ENCODE measurements at places on chromosomes 7 and 10.

GRCh38 chr10:91974960-91975359 is 51.4 kb downstream of the BTAF1 start:
- peak; percentile 79 for DNase-seq

- DNase-seq, result no peak
Measured at GRCh38 chr7:3880228-3880987, 579.4 kb downstream of the SDK1 start.

DNA sequence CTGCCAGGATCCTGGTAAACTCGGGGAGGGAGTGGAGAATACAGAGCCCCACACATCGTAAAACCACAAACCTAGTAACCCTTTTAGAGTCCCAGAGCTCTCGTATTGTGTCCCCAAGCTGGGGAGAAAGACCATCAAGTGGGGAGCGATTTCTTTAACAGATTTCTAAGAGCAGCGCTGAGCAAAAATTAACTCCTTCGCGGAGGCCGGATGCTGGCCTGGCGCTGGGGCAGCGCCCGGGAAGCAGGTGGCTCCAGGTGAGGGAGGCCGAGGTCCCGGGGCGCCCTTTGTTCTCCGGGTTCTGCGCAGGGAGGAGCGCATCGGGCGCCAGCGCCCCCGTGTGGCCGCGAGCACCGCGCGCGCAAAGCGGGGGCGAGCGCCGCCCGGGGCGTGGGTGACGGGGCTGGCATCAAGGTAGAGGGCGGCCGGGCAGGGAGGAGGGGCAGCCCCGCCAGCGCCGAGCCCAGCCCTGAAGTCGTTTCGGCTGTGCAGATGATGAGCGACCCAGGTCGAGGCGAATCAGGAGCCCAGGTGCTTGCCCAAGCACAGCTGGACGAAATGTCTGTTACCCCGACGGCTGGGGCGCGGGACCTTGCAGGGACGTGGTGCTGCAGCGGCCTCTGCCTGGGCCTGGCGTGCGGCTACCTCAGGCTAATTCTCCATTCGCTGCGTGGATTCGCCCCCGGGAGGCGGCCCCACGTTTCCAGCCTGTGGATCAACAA is 10.4 kb upstream of the FGFR2 start:
- peak; percentile 22 for DNase-seq

GRCh38 chr10:24331457-24331856 is 122.5 kb downstream of the KIAA1217 start:
- DNase-seq, result peak; percentile 54

DNA sequence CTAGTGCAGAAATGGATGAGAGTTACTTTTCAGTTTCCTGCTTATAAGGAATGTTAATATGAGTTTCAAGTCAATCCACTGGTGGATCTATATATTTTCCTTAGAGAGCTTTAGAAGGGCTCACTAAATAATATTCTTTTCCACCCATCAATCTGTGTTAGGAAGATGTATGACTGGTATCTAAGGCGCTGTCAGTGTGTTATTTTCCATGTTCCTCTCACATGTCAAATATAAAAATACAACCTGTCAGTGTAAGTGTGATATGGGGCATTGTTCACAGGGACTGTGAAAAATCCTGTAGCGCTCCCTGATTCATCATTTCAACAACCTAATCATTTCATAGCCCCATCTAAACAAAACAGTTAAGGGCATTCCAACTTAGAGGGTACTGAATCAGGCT is 203.1 kb downstream of the TMEM26 start:
- DNase-seq, result no peak

DNA sequence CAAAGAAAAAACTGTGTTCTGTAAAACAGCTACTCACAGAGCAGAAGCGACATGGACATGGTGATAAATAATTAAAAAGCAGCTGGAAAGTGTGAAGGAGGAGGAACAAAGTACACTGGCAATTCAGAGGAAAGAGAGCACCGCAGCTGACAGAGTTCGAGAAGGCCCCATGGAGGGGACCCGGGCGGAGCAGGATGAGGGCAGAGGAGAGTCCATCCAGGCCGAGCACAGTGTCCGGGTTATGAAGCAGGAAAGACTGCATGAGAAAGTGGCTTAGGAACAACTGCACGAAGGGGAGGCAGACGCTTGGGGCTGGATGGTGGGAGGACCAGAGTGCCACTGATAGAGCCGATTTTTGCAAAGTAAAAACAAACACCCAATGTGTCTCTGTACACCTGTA is 185.5 kb downstream of the ZMYND11 start:
- no peak for DNase-seq

GRCh38 chr10:108902619-108903285 is 1020.6 kb downstream of the XPNPEP1 start:
- no peak for DNase-seq

- no peak for DNase-seq
Measured at GRCh38 chr7:21946222-21946709, 567 bp upstream of the CDCA7L start.

DNA sequence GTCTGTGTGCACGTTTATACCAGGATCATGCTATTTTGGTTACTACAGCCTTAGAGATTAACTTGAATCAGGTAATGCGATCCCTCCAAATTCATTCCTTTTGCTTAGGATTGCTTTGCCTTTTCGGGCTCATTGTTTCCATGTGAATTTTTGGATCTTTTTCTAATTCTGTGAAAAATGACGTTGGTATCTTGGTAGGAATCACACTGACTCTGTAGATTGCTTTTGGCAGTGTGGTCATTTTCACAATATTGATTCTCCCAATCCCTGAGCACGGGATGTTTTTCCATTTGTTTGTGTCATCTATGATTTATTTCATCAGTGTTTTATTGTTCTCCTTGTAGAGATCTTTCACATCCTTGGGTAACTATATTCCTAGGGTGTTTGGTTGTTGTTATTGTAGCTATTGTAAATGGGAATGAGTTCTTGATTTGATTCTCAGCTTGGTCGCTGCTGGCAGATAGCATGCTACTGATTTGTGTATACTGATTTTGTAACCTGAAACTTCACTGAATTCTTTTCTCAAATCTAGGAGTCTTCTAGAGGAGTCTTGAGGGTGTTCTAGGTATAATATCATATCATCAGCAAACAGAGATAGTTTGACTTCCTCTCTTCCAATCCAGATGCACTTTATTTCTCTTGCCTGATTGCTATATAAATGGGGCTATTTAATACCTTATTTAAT is 18.2 kb downstream of the SNX8 start:
- DNase-seq, result no peak

DNA sequence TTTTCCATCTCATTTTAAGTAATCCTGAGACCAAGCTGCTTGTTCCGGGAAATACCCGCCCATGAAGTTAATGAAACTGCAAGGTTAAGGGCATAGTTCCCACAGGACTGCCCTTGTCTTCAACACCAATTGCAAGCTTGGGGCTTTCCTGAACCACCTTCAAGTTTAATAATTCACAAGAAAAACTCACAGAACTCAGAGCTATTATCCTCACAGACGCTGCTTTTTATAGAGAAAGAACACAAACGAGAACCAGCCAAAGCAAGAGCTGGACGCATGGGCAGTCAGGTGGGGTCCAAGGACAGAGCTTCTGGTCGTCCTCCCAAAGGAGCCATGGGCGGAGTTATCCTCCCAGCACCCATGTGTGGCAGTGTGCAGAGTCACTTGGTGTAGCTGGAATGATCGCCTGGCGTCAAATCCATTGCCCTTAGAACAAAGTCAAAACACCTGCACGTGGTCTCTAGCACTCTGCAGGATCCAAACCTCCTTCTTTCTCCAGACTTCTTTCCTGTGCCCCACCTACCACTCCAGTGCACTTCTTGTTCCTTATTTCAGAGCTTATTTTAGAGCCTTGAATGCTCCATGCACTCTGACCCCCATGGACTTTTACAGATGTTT is 56.7 kb downstream of the SNX10 start:
- DNase-seq, result no peak

- DNase-seq, result peak; percentile 4
Measured at GRCh38 chr10:108582387-108582786, 1340.9 kb downstream of the XPNPEP1 start.

GRCh38 chr10:101290881-101291280 is 61.6 kb upstream of the LBX1 start:
- DNase-seq, result no peak

GRCh38 chr7:65962033-65962432 is 20.0 kb downstream of the GUSB start:
- no peak for DNase-seq

DNA sequence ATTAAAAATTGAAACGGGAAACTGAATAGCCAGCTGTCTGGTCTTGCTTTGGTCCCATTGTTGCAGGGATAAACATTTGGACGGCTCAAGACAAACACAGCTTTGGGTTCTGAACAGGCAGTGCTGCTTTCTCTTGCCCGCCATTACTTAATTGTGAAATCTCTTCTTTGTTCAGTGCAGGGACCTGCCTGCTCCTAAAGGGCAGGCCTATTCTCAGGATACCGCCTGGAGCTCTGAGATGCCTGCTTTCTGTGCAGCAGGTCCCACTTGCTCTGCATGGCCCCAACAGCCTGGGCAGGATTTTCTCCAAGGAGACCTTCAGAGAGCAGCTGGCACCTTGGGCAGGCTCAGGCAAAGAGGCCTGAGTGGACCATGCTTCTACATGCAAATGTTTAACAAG is 237.6 kb downstream of the KCNMA1 start:
- DNase-seq, result no peak

- DNase-seq, result no peak
Measured at GRCh38 chr7:111518264-111518663, 44.0 kb downstream of the IMMP2L start.

DNA sequence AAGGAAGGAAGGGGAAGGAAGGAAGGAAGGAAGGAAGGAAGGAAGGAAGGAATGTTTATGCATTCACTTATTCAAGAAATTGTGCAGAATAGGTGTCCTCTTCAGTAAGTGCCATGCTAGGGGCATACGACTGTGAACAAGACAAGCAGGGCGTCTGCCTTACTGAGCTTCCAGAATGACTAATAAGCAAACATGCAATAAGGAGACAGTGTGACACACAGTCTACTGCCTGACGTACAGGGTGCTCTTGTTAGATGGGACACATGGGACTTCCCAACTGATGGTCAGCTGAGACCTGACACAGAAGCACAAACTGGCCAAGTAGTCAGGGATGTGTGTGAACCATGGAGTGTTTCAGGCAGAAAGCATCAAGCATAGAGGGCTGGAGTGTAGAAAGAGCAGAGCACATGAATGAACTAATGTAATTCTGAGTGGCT is 18.2 kb downstream of the DNAJC12 start:
- peak; percentile 62 for DNase-seq

DNA sequence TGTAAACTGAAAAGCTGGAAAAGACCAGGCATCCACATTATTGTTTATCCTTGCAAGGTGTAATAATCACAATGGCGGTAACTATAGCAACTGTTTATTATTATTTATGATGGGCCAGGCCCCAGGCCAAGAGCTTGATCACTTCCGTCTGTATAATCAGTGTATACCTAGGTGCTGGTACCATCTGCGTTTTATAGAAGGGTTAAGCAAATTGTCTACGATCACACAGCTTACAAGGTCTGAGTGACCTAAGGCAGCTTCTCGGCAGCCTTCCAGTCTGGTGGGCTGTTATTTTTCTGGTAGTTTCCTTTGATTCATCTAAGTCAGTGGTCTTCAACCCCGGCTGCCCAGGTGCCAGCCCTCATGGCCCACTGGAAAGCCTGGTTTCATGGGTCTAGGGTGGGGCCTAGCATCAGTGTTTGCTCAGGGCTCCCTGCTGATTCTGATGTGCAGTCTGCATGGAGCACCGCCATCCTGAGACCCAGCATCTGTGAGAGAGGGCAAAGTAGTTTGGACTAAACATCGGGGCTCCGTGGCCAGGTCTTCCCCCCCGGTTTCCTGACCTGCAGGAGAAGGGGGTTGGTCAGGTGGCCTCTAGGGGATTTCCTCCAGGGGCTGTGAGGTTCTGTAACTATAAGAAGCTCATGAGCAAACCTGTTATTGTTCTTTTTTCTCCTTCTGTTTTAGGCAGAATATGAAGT is 146.4 kb downstream of the RGS10 start:
- no peak for DNase-seq
